Activated T-cell treated with anti-CD3 and anti-CD28 coated beads, Interleukin-2, amount 50 U/mL, for 4 hours (primary cell): ENCODE measurements at places on chromosomes 2 and 18. TPM values are rescaled to one million over a fixed set of nuclear protein-coding genes. Genes with fewer than 3 reads are reported as not detected.

RNF25 gene
- total RNA-seq: 25.6 TPM

SMYD5 gene
- 70.8 TPM for total RNA-seq

CFAP53 gene
- total RNA-seq: 0.40 TPM

DNA sequence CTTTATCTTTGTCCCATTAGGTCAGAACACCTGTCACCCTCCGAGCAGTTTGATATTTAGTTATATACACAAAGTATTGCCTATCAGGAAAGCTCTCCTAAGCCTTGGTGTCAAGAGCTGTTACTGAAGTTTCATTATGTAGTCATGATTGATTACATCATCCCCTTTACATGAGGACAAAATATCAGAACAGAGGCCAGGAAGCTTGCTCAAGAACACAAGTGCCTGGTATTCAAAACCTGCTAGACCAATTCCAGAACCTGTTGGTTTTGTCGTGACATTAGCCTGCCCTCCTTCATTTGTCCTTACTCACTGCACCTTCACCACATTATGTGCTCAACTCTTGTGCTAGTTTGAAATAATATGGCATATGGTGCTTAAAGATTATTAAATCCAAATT lies 377.1 kb downstream of the CDH19 start:
- DNase-seq: no peak

- peak; percentile 59 for DNase-seq
These were observed 208.0 kb upstream of the FBXO11 start for GRCh38 chr2:48114256-48114655.

- no peak for DNase-seq
These were observed 1.3 kb upstream of the LYPD1 start for GRCh38 chr2:132671151-132671835.

- no peak for DNase-seq
These were observed 63.8 kb downstream of the PTPRM start for GRCh38 chr18:7630731-7631442.

DNA sequence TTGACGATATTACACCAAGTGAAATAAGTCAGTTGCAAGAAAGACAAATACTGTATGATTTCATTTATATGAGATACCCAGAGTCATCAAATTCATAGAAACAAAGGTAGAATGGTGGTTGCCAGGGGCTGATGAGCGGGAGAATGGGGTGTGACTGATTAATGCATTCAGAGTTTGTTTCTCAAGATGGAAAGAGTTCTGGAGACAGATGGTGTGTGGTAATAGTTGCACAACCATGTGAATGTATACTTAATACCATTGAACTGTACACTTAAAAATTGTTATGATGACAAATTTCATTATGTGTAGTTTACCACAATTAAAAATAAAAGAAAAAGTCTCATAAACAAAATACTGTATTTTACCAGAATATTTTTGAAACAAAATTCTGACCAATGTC lies 117.3 kb downstream of the PIGN start:
- no peak for DNase-seq
